ENCODE measurements at places on chromosomes 11 and 22. TPM values are rescaled to one million over a fixed set of nuclear protein-coding genes. Genes with fewer than 3 reads are reported as not detected.

Gene MUC5AC
- total RNA-seq, result 1.4 TPM

Gene MFRP
- not detected for total RNA-seq

Gene TYR
- not detected for total RNA-seq

Gene B4GALNT4
- 15.4 TPM for total RNA-seq

Gene AIFM3
- total RNA-seq, result 3.1 TPM

Gene NAV2
- 20.5 TPM for total RNA-seq

Gene PGGHG
- total RNA-seq, result 6.8 TPM

Gene RAB3IL1
- 23.0 TPM for total RNA-seq

Gene TMEM132A
- total RNA-seq, result 91.4 TPM

Gene PLEKHA7
- 49.4 TPM for total RNA-seq

Gene NXPE4
- total RNA-seq, result not detected

Gene PIWIL4
- total RNA-seq, result 0.40 TPM

Gene DDI1
- total RNA-seq, result not detected

Gene CCDC73
- not detected for total RNA-seq

Gene SLC1A2
- 0.27 TPM for total RNA-seq

Gene SLC25A18
- total RNA-seq, result 0.45 TPM

Gene KRTAP5-7
- not detected for total RNA-seq

Gene ESRRA
- total RNA-seq, result 60.9 TPM

Gene SNX32
- 0.09 TPM for total RNA-seq

Gene OR52A1
- not detected for total RNA-seq

Gene BSCL2
- total RNA-seq, result 68.3 TPM

Gene ACER3
- total RNA-seq, result 15.4 TPM

Gene HEPHL1
- not detected for total RNA-seq

Gene GSTT2B
- total RNA-seq, result 0.39 TPM

Gene RFPL1
- not detected for total RNA-seq

Gene SPA17
- total RNA-seq, result 18.0 TPM

Gene GRIK4
- total RNA-seq, result not detected

Gene DCHS1
- total RNA-seq, result 0.07 TPM

Gene TTLL1
- total RNA-seq, result 2.1 TPM

Gene RFPL2
- 0.16 TPM for total RNA-seq

Gene HSPB2
- not detected for total RNA-seq

Gene MS4A12
- total RNA-seq, result not detected

Gene SPTBN2
- total RNA-seq, result 8.7 TPM

Gene CRACR2B
- 5.7 TPM for total RNA-seq

Gene LINC01488
- not detected for total RNA-seq

Gene OR5P2
- not detected for total RNA-seq

Gene OR5A1
- total RNA-seq, result not detected

Gene ROBO4
- total RNA-seq, result not detected

Gene SCGB2A2
- total RNA-seq, result not detected

Gene MRGPRD
- not detected for total RNA-seq

Gene HBG1
- total RNA-seq, result not detected

Gene SYT8
- 0.26 TPM for total RNA-seq

Gene ACTN3
- not detected for total RNA-seq

Gene P2RX3
- 0.29 TPM for total RNA-seq

Gene MEI1
- total RNA-seq, result not detected

Gene PITPNM1
- total RNA-seq, result 39.8 TPM

Gene ZNF280B
- total RNA-seq, result 1.4 TPM

Gene PKDREJ
- not detected for total RNA-seq

Gene B3GAT1
- not detected for total RNA-seq

Gene MS4A18
- total RNA-seq, result not detected

Gene RBMXL2
- total RNA-seq, result not detected

Gene OR51I1
- total RNA-seq, result not detected

Gene FERMT3
- total RNA-seq, result 0.52 TPM

Gene SIAE
- total RNA-seq, result 15.5 TPM

Gene HPX
- total RNA-seq, result 0.27 TPM

All from A549 treated with Mapracorat at 1 μM for 4 hours (cell line).